ENCODE measurements at places on chromosomes 13 and 19.

DNA sequence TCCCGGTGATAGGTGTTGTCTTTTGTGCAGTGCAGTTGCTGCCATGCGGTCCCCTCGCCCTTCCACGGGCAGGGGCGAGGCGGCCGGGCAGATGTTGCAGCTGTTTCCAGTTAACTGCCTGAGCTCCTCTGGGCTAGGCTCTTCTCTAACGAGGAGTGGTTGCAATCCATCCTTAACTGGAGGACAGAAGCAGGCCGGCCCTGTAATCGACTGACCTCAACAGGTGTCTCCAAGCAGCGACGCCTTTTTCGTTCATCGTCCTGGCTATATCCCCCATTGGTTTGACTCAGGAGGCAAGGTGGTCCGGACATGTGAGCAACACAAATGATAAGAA, 1.9 kb upstream of the TSC22D1 start:
- DNase-seq = no peak

- no peak for DNase-seq
These were observed 9.9 kb upstream of the MKNK2 start for GRCh38 chr19:2060884-2061494.

GRCh38 chr13:50077431-50077830, 62.2 kb downstream of the KCNRG start:
- DNase-seq = no peak

DNA sequence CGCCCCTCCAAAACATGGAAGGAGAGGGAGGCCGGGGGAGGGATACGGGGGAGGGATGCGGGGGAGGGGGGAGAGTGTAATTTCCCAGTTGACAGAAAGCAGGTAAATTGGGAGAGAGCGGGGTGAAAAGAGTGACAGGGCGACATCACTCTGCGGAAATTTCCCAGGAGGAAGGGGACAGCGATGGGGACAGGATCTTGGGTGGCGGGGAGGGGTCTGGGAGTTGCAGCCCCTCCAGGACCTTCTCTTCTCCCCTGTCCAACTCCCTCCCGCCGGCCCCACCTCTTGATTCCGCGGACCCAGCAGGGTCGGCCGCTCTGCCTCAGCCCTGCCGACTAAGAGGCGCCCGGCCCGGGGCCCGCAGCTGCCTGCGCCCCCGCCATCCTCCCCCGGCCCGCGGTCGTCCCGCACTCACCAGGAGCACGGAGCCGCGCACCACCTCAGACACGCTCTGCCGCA, 108.0 kb upstream of the DOCK9 start:
- DNase-seq = no peak

- DNase-seq = no peak
These were observed 3.1 kb upstream of the DACH1 start for GRCh38 chr13:71870100-71870499.

DNA sequence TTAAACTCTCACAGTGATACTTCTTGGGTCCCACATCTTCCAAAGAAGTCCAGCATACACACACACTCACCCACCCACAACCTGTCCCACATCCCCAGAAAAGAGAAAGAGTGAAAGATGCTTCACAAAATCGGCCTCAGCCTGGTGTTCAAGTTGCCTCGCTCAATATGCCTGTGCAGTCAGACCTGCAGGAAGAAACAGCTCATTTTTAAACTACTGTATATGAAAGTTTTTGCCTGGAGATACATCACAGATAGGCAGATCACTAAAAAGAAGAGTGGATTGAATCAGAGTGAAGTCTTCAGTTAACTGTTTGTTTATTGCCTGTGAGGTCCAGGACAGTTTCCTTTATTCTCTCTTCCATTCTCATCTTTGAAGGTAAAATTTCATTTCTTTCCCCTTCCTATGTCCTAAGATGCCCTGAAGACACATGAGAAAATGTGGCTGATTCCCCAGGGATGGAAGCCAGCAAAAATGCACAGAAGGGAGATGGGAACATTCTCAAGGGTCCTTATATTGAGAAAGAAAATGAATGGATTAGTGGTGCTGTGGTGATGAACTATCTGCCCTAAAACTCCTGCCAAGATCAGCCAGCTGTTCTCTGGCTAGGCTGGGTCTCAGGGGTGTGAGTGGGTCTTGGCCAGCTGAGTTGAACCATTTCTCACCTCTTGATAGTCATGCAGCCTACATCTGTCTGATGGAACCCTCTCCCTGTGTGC, 259.0 kb downstream of the ITGBL1 start:
- DNase-seq = no peak
